ENCODE measurements at places on chromosomes 4 and X.
A peak's percentile ranks its signal among the peaks of the same experiment; 100 is the strongest.

GRCh38 chrX:19613645-19614323 lies 98.5 kb upstream of the MAP3K15 start:
- DNase-seq = no peak

DNA sequence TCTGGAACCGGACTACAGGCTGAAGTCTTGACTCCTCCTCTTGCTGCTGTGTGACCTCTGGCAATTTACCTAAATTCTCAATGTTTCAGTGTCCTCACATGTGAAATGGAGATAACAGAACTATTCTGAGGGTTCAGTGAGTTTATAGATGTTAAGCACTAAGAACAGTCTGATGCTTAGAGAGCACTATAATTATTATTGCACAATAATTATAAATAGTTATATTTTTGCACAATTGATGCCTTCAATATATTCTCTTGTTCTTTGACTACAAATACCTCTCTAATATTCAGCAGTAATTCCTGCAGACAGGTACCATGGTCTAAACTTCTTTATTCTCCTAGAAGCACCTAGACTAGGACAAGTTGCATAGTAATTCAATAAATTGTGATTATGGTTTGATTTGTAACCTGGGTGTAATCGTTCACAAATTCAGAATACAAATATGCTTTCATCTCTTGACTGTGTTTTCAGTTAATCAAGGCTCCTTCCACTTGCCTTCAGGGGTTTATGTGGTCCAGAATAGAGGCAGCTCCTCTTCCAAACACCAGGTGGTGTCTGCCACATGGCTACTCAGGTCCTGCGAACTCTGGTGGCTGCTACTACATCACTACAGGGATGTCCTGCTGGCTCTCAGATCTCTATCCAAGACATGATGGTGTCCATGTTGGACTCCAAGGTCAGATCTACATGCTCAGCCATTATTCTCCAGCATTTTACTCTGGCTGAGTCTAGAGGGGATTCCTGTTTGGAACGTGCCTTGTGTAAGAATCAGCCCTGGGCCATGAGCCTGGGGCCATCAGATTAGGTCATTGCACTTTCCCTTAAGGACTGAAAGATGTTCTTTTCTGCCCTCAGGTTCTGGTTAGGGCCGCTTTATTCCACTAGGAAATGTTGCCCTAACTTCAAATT lies 103.4 kb downstream of the QRFPR start:
- DNase-seq = no peak

DNA sequence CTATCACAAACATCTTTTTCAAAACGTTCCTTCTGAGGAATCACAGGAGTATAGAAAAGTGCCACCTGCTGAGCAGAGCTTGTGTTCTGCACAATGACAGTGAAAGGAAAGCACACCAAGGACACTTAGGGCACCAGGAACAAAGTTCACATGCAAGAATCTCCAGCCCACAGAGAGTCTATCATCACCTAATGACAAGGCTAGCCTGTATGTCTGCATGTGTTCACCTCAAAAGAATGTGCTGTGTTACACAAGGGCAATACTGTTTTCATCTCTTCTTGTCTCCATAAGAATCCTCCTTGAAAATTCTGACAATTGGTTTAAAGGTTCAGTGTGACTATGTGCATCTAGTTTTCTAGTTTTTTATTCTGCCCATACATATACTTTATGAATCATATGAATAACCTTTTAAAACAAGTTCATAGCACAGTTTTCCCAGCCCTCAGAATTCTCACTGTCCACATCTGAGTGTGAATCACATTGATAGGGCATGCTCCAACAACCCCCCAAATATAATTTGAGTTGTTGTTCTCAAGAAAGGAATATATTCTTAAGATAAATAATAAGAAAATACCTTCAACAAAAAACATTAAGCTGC lies 118.0 kb downstream of the PWWP3B start:
- DNase-seq = no peak

GRCh38 chrX:24005867-24006266 lies 21.1 kb downstream of the KLHL15 start:
- no peak for DNase-seq

DNA sequence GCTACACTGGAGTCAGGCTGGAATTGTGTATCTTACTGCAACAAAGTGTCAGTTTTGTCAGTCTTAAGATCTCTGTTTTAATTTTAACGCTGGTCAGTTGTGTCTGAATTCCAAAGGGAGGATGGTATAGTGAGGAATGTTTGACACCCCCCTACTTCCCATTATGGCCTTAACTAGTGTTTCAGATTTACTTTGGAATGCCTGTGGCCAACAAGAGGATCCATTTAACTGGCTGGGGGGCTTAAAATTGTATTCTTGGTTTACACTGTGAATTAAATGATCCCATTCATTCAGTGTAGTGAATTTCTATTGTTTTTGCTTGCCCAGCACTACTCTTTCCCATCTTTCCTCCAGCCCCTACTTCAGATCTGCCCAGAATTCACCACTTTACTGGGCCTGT lies 75.8 kb upstream of the IQCM start:
- no peak for DNase-seq

GRCh38 chr4:185840953-185841352 lies 29.0 kb upstream of the SORBS2 start:
- DNase-seq = no peak

DNA sequence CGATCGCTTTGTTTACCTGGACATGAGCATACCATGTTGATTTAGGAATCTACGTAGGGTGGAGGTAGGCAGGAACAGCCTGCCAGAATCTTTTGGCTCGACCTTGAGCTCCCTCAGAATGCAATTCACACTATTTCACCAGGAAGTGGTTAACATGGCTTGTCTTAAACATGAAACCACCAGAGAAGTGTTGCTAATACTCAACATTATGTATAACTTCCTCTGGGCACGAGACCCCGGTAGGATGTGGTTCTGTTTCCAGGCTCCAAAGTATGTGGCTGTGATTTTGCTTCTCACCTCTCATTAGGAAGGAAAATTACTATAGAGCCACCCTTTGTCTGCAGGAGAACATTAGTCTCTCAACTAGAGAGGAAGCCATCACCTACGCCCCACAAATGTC lies 59.0 kb upstream of the VCX3B start:
- DNase-seq = no peak

GRCh38 chr4:147924604-147925412 lies 192.9 kb downstream of the ARHGAP10 start:
- DNase-seq = no peak

DNA sequence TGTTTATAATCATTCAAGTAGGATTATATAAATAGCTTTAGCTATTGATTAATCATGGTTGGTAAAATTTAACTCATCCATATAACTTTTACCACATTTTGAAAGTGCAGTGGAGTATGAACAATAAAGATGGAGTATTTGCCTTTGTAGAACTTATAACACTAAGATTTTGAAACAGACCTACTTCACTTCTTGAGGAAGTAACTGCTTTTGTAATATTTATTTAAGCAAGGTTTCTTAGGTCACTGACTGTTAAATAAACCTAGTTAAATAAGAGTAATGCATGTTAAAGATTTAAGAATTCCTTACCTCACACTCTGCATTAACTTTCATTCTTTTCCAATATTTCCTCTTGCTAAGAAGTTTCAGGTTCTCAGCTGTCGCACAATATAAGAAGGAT lies 242.5 kb downstream of the CFAP299 start:
- no peak for DNase-seq

DNA sequence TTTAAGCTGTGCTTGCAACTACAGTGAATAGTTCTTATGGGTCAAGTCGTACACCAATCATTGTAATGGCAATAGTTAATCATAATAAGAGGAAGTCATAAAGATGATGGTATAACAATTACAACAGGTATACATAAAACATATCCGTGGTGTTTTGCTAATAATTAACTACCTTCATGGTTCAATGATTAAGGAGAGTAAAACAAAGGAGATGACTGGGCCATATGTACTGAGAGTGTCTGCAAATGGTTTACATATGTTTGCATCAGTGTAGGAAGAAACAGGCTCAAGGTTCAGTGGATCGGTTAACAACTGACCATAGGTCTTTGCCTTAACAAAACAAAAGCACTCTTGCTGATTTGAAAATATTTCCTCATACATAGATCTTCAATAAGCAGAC lies 253.0 kb downstream of the COX7B2 start:
- DNase-seq = no peak

DNA sequence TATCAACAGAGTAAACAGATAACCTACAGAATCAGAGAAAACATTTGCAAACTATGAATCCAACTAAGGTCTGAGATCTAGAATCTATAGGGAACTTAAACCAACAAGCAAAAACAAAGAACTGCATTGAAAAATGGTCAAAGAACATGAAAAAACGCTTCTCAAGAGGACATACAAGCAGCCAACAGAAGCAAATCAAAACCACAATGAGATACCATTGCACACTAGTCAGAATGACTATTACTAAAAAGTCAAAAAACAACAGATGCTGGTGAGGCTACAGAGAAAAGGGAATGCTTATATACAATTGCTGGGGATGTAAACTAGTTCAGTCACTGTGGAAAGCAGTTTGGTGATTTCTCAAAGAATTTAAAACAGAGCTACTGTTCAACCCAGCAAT lies 255.7 kb downstream of the TMEM47 start:
- DNase-seq = no peak

GRCh38 chr4:183840311-183840710 lies 64.8 kb upstream of the STOX2 start:
- peak; percentile 38 for DNase-seq

DNA sequence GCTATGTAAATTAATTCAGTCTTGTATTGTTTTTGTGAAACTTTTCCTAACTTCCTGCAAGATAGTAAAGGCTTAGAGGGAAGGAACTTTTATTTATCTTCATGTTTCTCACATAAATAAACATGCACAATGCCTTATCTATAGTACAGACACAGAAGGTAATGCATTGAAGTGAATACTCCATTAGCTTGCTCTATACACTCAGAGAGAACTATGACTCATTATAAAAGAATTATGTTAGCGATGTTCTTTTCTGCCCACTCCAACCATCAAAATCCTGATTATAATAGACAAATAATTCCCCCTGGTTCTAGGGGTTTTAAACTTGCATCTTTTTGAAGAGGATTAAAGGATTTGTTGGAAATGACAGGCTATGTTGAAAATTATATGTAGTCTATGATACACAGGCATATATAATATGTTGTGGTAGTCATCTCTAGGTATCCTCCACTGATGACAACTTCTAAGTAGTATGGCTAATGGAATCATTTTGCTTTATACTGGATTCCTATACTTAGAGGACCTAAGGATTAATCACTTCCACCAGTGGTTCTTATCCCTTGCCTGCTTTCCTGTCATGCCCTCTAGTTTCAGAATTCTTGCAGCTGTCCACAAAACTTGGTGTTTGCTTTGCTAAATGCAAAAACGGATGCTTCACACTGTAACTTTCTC lies 115.7 kb downstream of the NDST4 start:
- DNase-seq = no peak

- no peak for DNase-seq
Observed at GRCh38 chr4:42074294-42074693, 78.2 kb downstream of the BEND4 start.

GRCh38 chr4:917466-917865 lies 14.7 kb downstream of the GAK start:
- DNase-seq = no peak

DNA sequence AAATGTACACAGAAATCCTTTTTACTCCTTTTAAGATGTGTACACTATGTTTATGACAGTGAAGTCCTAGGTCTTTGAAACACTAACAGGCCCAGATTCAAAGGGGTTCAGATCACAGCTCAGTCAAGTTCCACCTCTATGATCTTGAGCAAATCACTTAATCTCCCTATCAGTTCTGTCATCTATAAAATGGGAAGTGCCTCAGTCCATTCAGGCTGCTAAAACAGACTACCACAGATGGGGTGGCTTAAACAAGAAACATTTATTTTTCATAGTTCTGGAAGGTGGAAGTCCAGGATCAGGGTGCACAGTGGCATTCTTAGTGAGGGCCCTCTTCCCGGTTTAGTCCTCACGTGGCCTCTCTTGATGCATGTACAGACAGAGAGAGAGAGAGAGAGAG lies 117.1 kb downstream of the CORIN start:
- DNase-seq = no peak

DNA sequence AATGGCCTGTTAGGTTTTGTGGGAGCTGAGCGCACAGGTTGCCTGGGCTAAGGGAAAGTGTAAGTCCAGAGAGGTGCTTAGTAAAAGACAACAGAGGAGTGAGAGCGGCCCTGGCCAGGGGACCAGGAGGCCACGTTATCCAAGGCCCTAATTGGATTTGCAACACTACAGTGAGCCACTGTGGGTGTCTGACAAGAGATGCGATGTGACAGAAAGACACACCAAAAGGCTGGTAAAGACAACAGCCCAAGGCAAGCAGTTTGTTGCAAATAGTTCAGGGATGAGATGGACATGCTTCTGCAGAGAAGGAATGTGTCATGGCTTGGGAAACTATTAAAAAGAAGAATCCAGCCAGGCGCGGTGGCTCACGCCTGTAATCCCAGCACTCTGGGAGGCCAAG lies 162.7 kb upstream of the KIT start:
- no peak for DNase-seq

GRCh38 chr4:169121861-169122382 lies 111.9 kb upstream of the CBR4 start:
- DNase-seq = no peak

GRCh38 chrX:48936429-48937053 lies 17.7 kb upstream of the PIM2 start:
- DNase-seq = no peak

DNA sequence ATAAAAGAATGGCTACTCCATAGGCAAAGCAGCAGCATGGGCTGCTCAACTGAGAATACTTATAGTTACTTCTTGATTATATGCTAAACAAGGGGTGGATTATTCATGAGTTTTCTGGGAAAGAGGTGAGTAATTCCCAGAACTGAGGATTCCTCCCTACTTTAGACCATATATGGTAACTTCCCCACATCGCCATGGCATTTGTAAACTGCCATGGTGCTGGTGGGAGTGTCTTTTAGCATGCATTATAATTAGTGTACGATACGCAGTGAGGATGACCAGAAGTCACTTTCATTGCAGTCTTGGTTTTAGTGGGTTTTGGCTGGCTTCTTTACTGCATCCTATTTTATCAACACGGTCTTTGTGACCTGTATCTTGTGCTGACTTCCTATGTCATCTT lies 141.5 kb downstream of the MAGEB17 start:
- no peak for DNase-seq

Measured in central memory CD4-positive, alpha-beta T cell (primary cell).